Central memory CD8-positive, alpha-beta T cell (primary cell): ENCODE measurements at places on chromosomes 3 and 15.

DNA sequence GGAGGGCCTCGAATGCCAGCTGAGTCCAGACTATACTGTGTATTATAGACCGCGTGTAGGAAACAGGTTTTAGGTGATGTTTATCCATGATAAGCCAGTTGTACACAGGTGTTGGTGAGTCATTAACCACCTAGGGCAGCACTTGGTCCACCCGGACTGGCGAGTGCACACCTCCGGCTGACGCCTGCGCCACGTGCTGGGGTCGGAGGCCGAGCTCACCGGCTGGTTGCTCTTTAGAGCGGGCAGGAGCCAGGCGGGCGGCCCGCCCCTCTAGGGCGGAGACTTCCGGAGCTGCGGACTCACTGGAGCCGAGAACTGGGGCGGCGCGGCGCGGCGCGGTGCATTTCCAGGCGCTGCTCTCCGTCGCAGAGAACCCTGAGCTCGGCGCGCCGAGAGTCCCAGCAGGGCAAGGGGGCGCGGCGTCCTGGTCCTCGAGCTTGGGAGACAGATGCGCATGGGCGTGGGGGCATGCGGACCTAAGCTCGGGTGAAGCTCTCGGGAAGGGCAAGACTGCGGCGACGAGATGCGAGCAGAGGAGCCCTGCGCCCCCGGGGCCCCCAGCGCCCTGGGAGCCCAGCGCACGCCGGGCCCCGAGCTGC lies at the start of gene ESYT3:
Gene ESYT3 (plus strand): TSS at position 341 of the 599 bp plus-strand sequence. CDS start 183 bp downstream, at position 524.
- no peak within 1 kb of the TSS for H3K27ac ChIP-seq
- peak within 1 kb of the TSS; percentile 71 for H3K4me3 ChIP-seq
- peaks cover 12% of the 10 kb centered on the region for H3K4me1 ChIP-seq

- H3K4me1 ChIP-seq, result peaks cover 76% of the 10 kb centered on the region
- H3K27me3 ChIP-seq, result no peaks in the 10 kb centered on the region
- peak overlapping the region; percentile 94 for H3K27ac ChIP-seq
- H3K36me3 ChIP-seq, result peaks cover 65% of the 10 kb centered on the region
- H3K4me3 ChIP-seq, result peak overlapping the region; percentile 86
Measured at GRCh38 chr3:39146611-39147591, 6.5 kb downstream of the CSRNP1 start.

- peak overlapping the region; percentile 59 for H3K4me3 ChIP-seq
- no peak overlapping the region for H3K27ac ChIP-seq
- no peaks in the 10 kb centered on the region for H3K36me3 ChIP-seq
- H3K4me1 ChIP-seq, result peaks cover 13% of the 10 kb centered on the region
- no peak for DNase-seq
Measured at GRCh38 chr15:64045774-64046420, 388 bp downstream of the DAPK2 start.

GRCh38 chr3:66502245-66502874 lies 1.5 kb upstream of the LRIG1 start:
- no peak for DNase-seq
- H3K4me3 ChIP-seq, result no peak overlapping the region
- no peak overlapping the region for H3K27ac ChIP-seq
- peaks cover 50% of the 10 kb centered on the region for H3K4me1 ChIP-seq
- peaks cover 6% of the 10 kb centered on the region for H3K36me3 ChIP-seq

DNA sequence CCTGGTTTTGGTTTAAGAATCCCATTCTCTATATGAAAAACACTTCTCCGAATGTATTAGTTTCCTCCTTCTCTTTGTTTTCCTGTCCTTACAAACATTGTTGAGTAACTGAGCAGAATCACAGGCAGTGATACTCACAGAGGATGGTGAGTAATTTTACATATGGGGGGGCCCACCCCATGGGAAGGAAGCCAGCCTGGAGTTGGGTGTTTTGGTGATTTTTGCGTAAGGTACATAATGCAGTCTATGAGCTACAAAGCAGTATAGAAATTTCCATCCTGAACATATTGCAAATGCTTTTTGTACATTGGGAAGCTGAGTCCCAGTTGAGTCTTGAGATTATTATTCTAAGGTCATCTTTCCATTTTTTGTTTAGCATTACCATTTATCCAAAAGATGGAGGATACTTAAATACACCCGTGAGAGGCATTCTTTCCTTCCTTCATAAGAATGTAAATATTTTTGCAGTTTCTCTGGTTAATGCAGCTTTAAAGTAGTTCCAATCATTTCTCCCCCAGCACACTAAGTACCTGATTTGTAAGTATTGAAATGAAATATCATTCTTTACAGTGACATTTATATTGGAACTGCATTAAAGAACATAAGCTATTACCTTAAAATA lies 476.8 kb downstream of the AGBL1 start:
- H3K4me1 ChIP-seq, result no peaks in the 10 kb centered on the region
- H3K27me3 ChIP-seq, result no peaks in the 10 kb centered on the region
- H3K27ac ChIP-seq, result no peak overlapping the region

- DNase-seq, result no peak
- no peaks in the 10 kb centered on the region for H3K36me3 ChIP-seq
- H3K4me1 ChIP-seq, result no peaks in the 10 kb centered on the region
- H3K27me3 ChIP-seq, result no peaks in the 10 kb centered on the region
Measured at GRCh38 chr3:161915418-161915750, 418.8 kb downstream of the OTOL1 start.

- H3K4me1 ChIP-seq, result no peaks in the 10 kb centered on the region
- no peak for DNase-seq
- H3K27ac ChIP-seq, result no peak overlapping the region
- H3K36me3 ChIP-seq, result no peaks in the 10 kb centered on the region
- H3K4me3 ChIP-seq, result no peak overlapping the region
Measured at GRCh38 chr3:101902041-101902440, 52.7 kb downstream of the NFKBIZ start.

DNA sequence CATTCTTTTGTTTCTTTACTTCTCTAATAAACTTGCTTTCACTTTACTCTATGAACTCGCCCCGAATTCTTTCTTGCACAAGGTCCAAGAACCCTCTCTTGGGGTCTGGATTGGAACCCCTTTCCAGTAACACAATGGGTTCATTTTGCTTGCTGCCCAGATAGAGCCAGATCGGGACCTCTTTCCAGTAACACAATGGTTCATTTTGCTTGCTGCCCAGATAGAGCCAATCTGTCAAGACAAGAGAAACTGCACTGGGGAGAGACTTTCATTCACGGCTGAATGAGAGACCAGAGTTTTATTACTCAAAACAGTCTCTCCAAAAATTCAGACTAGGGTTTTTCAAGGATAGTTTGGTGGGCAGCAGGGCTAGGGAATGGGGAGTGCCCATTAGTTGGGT lies 25.4 kb downstream of the METTL6 start:
- H3K4me3 ChIP-seq, result no peak overlapping the region
- peaks cover 2% of the 10 kb centered on the region for H3K36me3 ChIP-seq
- no peak overlapping the region for H3K27ac ChIP-seq
- no peak for DNase-seq
- H3K4me1 ChIP-seq, result peaks cover 19% of the 10 kb centered on the region

- no peaks in the 10 kb centered on the region for H3K4me1 ChIP-seq
- no peak for DNase-seq
- H3K27ac ChIP-seq, result no peak overlapping the region
- H3K36me3 ChIP-seq, result no peaks in the 10 kb centered on the region
Measured at GRCh38 chr15:57758560-57758959, 52.0 kb downstream of the POLR2M start.

GRCh38 chr3:57952208-57952631 lies 56.0 kb upstream of the FLNB start:
- no peaks in the 10 kb centered on the region for H3K4me1 ChIP-seq
- no peak overlapping the region for H3K4me3 ChIP-seq
- no peak overlapping the region for H3K27ac ChIP-seq
- no peaks in the 10 kb centered on the region for H3K36me3 ChIP-seq

DNA sequence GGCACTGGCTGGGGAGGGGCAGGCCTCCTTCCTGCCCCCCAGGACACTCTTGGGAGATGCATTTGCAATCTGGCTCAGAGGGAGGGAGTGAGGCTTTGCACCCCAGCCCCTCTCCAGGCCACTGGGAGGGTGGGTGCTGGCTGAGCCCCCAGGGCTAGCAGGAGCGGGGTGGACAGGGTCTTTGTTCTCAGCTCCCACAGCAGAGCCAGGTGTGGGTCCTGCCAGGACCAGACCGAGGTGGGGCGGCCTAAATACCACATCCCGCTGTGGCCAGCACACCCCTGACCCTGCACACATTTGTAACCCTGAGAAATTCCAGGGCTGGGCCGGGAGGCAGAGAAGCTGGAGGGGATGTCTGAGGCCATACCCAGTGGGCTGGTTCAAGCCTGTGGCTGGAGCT lies 41.0 kb downstream of the STARD5 start:
- no peak for DNase-seq
- peaks cover 48% of the 10 kb centered on the region for H3K4me1 ChIP-seq
- H3K27me3 ChIP-seq, result no peaks in the 10 kb centered on the region
- peaks cover 5% of the 10 kb centered on the region for H3K36me3 ChIP-seq
- H3K4me3 ChIP-seq, result no peak overlapping the region

DNA sequence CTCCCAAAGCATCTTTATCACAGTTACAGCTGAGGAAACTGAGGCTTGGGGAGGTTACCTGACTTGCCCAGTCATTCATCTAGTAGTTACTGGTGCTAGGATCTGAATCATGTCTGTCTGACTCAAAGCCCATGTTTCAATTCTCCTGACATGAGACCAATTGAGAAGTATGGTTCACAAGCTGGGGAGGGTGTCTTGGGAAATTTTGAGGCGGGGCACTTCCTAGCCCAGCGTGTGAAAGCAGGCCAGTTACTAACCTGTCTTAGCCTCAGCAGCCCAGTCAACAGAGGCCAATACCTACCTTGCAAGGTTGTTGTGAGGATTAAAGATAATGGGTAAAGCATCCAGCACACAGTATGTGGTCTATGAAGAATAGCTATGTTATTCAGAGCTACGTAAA lies 37.0 kb downstream of the CLDN18 start:
- H3K27ac ChIP-seq, result no peak overlapping the region
- peaks cover 4% of the 10 kb centered on the region for H3K36me3 ChIP-seq
- H3K4me1 ChIP-seq, result no peaks in the 10 kb centered on the region

- no peak for DNase-seq
- H3K4me1 ChIP-seq, result peaks cover 11% of the 10 kb centered on the region
- no peak overlapping the region for H3K27ac ChIP-seq
- no peaks in the 10 kb centered on the region for H3K36me3 ChIP-seq
- H3K4me3 ChIP-seq, result peak overlapping the region; percentile 56
Measured at GRCh38 chr15:87570206-87570605, 686.3 kb downstream of the NTRK3 start.

DNA sequence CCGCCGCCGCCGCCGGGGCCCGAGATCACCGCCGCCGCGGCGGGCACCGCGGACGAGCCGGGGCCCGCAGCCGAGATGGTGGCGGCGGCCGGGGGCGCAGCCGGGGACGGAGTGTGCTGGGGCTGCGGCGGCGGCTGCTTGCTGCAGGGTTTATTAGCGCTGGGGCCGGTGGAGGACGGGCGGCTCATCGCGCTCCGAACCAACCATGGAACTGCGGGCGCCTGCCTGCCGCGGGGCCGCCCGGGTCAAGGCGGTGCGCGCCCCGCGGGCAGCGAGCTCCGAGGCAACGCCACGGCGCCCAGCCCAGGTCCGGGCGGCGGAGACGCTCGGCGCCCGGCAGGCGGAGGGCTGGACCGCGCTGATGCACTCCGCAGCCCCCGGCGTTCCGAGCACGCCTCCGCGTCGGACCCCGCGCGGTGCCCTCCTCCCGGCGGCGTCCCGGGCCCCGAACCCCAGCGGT lies 277 bp downstream of the SIAH2 start:
- H3K27ac ChIP-seq, result peak overlapping the region; percentile 97
- H3K4me1 ChIP-seq, result peaks cover 45% of the 10 kb centered on the region
- no peak for DNase-seq

GRCh38 chr15:89358755-89359439 lies 24.3 kb upstream of the POLG start:
- peaks cover 14% of the 10 kb centered on the region for H3K36me3 ChIP-seq
- peak overlapping the region; percentile 62 for H3K27ac ChIP-seq
- DNase-seq, result peak; percentile 74
- peak overlapping the region; percentile 75 for H3K4me3 ChIP-seq

- no peaks in the 10 kb centered on the region for H3K27me3 ChIP-seq
- H3K27ac ChIP-seq, result no peak overlapping the region
- no peaks in the 10 kb centered on the region for H3K4me1 ChIP-seq
- H3K36me3 ChIP-seq, result peaks cover 27% of the 10 kb centered on the region
Measured at GRCh38 chr3:47414666-47415587, 34.1 kb downstream of the PTPN23 start.

- no peak overlapping the region for H3K4me3 ChIP-seq
- H3K27me3 ChIP-seq, result peaks cover 53% of the 10 kb centered on the region
- no peak for DNase-seq
- no peaks in the 10 kb centered on the region for H3K36me3 ChIP-seq
- H3K27ac ChIP-seq, result no peak overlapping the region
Measured at GRCh38 chr15:83215306-83215705, 7.7 kb upstream of the HDGFL3 start.

DNA sequence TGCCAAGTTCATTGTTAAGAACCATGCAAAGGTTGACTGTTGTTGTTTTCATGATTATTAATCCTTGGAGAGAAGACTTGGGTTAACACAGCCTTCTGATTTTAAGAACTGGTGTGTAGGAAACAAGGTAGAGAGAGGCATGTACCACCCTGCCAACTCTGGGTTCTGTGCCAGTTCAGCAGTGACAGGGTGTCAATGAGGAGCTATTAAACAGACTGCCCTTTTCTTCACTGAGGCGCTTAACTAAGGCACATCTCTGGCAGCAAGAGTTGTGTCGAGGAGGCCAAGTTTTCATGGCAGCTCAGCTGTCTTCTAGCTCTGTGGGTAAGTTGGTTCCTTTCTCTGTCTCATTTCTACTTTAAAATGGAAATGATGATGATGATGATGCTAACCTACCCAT lies 117.6 kb downstream of the FEZF2 start:
- H3K4me3 ChIP-seq, result no peak overlapping the region
- no peaks in the 10 kb centered on the region for H3K27me3 ChIP-seq
- H3K4me1 ChIP-seq, result no peaks in the 10 kb centered on the region
- DNase-seq, result no peak

DNA sequence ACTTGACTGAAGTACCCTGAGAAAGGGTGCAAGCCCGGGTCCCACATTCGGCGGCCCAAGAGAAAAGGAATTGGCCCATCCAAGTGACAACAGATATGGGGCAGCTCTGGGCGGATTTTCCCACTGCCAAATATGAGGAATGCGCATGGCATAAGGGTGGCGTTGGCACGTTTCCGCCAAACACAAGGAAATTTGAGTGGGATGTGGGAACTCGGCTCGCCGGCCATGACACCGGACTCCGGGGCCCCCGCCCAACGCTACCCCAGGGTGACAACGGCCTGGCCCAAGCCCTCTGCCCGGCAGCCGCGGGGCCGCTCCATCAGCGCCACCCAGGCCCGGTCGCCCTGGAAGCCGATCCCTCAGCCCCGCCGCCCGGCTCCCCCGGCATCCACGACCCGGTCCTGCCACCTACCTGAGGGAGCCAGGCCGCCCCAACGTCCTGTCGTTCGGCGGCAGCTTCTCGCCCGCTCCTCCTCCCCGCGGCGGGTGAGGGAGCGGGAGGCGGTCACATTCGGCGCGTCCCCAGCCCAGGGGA lies 449 bp downstream of the RAF1 start:
- H3K4me3 ChIP-seq, result peak overlapping the region; percentile 96
- H3K36me3 ChIP-seq, result peaks cover 18% of the 10 kb centered on the region
- no peaks in the 10 kb centered on the region for H3K27me3 ChIP-seq
- peak overlapping the region; percentile 99 for H3K27ac ChIP-seq
- DNase-seq, result peak; percentile 18

DNA sequence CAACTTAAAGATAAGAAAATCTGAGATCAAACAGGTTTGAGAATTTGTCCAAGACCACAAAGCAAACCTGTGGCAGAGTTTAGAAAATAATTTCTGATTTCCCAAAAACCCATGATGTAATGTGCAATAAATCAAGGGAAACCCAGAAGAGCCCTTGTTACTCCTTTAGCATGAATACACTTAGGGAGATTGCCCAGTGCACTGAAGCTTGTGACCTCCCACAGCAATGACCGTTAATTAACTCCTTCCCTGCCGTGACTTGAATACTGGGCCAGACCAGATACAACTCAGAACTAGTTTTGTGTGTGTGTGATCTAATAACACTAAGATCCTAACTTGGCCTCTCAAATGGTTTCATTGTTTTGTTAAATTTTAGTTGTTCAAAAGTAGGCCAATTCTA lies 2.5 kb downstream of the PRKAR2A start:
- H3K27me3 ChIP-seq, result no peaks in the 10 kb centered on the region
- H3K27ac ChIP-seq, result no peak overlapping the region
- H3K4me1 ChIP-seq, result peaks cover 23% of the 10 kb centered on the region
- peak overlapping the region; percentile 82 for H3K4me3 ChIP-seq
- DNase-seq, result no peak
